ENCODE measurements at places on chromosomes 11 and 22. TPM values are rescaled to one million over a fixed set of nuclear protein-coding genes. Genes with fewer than 3 reads are reported as not detected.
A peak's percentile ranks its signal among the peaks of the same experiment; 100 is the strongest.

Gene TMPRSS4
- total RNA-seq, result 208 TPM

- ATAC-seq, result no peak
Measured at GRCh38 chr11:110159476-110159875, 66.3 kb downstream of the ZC3H12C start.

DNA sequence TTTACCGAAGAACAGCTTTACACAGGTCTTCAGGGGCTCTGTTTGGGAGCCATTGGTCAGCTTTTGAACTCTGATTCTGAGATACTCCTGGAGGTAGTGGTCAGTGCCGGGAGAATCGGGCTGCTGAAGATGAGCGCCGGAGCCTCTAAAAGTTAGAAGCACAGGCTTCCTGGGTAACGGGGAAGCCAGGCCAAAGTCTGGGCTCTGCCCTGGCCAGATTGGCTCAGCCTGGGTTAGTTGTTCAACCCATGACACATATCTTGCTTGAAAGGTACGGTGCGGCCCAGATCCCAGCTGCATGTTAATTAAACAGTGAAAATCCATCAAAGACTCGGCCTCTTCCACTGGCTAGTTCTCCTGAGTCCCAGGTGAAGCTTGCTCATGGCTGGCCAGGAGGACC is 18.0 kb downstream of the PARVA start:
- ATAC-seq, result no peak

GRCh38 chr11:68609761-68610160 is 74.6 kb upstream of the GAL start:
- ATAC-seq, result peak; percentile 10

DNA sequence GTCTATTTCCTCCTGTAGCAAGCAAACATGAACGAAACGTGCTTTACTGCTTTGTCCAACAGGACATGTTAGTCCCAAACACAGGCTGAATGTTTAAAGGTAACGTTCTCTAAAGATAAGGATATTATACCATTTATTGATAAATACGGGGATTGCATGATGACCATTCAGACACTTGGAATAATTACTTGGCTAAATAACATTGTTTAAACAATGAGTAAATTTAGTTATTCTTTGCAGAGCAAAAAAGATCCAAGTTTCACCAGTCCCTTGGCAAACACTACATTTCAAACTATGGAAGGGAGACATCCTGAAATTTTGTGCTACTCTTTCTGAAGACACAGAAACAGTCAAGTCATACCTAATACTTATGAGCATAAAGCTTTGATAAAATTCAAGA is 88.0 kb downstream of the ZNF280B start:
- no peak for ATAC-seq

- ATAC-seq, result no peak
Measured at GRCh38 chr11:64559351-64560138, 31.5 kb upstream of the SLC22A12 start.

- ATAC-seq, result no peak
Measured at GRCh38 chr11:111086058-111086457, 159.5 kb upstream of the POU2AF2 start.

DNA sequence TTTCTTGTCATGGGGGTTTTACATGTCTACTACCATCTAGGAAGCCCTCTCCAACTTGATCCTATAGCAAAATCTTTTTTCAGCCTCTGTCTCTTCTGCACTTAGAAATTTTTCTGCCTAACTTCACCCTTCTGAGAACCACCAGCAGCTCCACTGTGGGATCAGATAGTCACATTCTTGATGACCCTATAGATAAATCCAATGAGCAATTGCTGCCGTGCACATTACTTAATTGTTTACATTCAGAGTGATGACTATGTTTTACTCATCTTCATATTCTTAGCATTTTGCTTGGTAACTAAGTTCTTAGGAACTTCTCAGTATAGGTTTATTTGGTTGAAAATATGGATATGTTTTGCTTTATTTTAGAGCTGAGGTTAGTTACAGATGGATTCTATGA is 12.4 kb upstream of the ETS1 start:
- no peak for ATAC-seq

DNA sequence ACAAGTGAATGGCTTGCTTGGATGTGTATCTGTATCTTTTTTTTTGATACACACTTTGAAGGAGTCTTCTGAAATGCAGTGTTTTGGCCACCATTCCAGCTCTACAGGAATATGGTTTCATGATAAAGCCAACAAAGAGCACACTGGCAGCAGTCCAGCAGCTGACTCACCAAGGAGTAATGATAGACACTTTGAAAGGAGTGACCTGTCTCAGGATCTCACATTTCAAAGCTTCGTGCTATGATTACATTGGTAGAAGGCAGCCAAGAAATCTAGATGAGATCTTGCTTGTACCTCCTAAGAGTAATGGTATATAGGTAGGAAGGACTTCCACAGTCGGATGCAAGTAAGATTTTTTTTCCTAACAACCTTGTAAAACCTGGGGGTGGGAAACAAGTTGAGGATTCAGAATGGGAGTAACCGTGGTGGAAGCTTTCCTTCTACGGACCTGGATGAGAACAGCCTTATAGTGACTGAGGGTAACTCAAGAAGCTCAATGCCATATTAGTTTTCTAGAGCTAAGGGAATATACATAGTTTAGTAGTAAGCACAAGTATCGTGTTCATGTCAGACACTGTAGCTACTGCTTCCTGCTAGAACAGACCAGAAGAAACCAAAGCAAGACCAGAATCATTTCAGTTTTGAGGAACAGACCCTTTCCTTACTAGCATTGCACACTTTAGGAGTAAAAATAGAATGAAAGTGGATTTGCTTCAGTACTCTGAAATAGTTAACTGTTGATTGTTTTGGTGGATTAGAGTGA is 25.0 kb downstream of the MTMR3 start:
- peak; percentile 96 for ATAC-seq

Gene STK33
- 0.52 TPM for total RNA-seq

Measured in esophagus mucosa (tissue), 1 donor.